ENCODE measurements at places on chromosomes 12 and 14.

GRCh38 chr14:93527203-93527607, 96.5 kb downstream of the UNC79 start:
- DNase-seq = no peak

- DNase-seq = no peak
These were observed 318.2 kb downstream of the TMEM117 start for GRCh38 chr12:44154128-44154527.

- no peak for DNase-seq
These were observed 19.5 kb downstream of the TAMALIN start for GRCh38 chr12:52026263-52026662.

DNA sequence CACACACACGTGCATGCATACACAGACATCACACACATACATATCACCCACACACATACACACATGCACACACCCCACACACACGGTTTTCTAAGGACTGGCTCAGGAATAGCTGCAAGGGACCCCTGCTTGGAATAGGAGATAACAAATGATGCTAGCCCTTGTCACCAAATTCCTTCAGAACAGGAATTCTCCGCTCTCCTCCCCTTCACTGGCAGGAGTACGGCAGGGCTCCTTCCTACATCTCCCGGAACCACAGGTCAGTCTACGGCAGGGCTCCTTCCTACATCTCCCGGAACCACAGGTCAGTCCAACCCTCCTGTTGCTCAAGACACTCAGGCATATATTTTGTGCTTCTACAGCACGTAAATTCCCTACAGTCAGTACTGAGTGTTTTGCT, 23.9 kb downstream of the PHLDA1 start:
- DNase-seq = no peak

GRCh38 chr14:51328772-51329353, 88.8 kb downstream of the TMX1 start:
- DNase-seq = no peak

DNA sequence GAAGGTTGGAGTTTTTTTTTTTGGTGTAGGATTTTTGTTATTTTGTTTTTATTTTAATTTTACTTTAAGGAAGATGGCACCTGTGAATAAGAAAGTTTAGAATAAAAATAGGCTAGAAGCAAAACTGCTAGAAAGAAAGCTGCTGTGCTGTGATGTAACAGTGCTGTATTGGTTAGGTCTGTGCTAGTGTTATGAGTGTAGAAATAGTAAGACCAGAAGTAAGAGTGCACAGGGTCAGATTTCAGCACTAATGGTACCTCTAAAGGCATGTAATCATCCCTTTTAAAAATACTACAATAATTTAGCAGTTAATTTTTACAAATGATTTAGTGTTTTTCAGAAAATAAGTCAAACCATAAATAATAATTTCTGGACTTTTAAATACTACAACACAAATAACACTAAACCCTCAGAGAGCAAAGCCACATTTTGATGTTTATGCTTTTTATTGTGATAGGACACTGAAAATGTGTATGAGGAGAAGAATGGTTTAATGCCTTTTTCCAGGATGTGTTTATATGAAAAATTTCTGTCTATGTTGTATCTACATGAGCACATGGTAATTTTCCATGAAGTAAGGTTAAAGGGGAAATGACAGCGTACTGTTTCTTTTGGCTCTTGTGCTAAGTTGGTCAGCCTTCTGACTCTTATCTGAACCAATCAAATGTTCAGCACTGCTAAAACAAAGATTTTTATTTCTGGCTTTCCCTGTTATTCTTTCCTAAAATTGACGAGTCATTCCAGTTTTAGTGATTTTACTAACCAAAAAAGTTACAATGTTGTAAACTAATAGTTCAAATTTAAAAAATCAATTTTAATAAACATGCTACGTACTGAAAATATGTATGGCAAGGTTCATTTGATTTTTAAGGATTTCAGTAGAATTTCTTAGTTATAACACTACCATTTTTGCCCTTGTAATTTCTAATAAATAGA, 96.1 kb downstream of the PPHLN1 start:
- no peak for DNase-seq

GRCh38 chr14:65440230-65440629, 27.7 kb downstream of the FUT8 start:
- no peak for DNase-seq

GRCh38 chr14:96090441-96091148, 51.4 kb downstream of the C14orf132 start:
- DNase-seq = no peak

DNA sequence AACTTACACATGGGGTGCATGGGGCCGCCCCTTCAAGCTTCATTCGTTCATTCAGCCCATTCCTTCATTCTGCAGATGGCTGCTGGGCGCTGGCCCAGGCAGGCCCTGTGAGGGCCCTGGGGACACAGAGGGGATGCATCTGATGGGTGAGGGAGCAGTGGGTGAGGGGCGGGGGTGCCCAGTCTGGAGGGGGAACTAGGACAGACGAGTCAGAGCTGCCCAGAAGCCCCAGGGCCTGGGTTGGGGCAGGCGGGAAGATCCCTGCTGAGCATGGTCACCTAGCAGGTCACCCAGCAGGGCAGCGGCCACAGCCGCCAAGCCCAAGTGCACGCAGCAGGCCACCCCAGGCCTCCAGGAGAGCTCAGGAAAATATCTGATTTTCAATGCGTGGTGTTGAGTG, 14.1 kb downstream of the TRMT61A start:
- DNase-seq = no peak

DNA sequence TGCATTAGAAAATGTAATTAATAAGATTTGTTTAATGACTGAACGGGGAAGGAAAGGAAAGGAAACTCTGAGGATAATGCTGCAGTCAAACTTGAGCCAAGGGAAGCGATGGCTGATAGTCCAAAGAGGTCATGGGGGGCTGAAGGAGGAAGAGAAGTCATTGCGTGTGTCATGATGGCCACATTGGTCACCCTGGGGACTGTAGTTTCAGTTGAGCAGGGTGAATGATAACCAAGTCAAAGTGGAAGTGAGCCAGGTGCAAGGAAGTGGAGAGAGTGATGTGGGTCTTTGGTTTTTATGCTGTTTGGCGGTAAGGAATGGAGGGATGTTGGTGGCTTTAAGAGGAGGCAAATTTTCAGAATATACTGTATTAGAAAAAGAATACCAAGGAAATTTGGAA, 21.6 kb downstream of the C12orf75 start:
- DNase-seq = no peak

DNA sequence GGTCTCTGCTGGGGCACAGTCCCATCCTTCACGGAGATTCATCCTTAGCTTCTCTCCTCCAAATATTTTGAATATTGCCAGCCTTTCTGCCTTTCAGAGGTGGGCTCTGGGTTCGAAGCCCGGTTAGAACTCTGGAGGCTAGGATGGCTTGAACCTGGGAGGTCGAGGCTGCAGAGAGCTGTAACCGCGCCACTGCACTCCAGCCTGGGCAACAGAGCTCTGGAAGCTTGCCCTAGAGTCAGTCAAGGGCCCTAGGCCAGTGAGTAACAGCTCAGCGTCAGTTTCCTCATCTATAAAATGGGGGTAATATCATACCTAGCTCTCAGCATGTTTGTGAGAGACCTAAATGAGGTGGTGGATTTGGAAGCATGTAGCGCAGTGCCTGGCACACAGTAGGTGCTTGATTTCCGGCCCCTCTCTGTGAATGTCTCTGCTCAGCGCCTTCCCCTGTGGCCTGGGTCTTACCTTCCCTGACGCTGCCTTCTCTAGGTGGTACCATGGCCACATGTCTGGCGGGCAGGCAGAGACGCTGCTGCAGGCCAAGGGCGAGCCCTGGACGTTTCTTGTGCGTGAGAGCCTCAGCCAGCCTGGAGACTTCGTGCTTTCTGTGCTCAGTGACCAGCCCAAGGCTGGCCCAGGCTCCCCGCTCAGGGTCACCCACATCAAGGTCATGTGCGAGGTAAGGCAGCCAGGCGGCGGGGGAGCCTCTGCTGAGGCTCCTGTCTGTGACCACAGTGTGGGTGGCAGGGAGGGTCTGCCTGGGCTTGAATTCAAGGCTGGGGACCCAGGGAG, 3.4 kb downstream of the PTPN6 start:
- DNase-seq = no peak

GRCh38 chr14:35416108-35416750, 11.7 kb upstream of the NFKBIA start:
- peak; percentile 75 for DNase-seq

DNA sequence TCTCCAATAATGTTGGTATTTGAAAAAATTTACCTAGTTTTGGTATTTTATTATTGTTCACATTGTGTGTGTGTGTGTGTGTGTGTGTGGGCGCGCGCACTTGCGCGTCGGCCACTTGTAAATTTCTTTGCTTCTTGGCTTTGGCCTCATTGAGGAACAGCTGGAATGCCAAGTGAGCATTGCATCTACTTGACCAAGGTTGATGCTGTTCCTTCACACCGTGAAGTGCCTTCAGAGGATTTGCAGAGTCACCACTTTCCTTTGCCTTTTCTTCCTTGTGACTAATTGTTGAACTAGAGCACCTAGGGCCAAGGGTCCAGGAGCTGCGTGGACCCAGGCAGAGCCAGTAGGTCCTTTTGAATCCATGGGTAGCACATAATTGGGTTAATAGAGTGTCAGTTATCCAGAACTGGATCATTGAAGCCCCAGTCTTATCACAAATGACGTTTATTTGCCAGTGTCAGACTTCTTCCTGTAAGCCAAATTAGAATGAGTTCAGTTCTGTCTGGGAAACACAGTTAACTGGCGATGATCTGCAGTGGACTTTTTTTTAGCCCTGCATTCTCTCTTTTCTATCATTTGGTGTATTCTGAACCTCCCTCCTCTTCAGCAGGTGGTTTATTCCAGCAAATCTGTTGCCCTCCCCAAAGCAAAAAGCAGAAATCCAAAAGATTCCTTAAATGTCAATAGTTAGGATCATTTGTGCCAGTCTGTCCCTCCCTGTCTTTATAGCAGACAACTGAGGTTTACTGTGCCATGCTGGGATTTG, 2.6 kb downstream of the PPP2R5C start:
- no peak for DNase-seq

DNA sequence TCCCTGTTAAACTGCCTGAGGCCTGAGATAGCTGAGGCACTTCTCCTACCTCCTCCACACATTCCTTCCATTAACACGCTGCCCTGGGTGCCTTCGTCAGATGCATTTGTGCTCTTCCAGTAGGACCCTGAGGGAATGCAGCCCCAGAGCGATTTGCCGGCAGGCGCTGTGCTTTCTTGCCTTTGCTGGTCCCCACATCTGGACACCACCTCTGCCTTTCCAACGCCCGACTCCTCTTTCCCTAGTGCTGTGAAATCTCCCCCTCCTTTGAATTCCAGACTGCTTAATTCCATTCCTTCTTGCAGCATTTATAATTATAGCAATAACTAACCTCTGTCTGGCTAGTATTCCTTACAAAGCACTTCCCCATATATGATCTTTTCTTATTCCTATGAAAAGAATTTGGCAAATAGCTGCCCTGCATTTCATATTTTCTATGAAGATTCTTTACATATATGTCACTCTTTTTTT, 88.4 kb downstream of the C12orf75 start:
- no peak for DNase-seq

- peak; percentile 93 for DNase-seq
These were observed 13.0 kb upstream of the UBC start for GRCh38 chr12:124927201-124928094.

DNA sequence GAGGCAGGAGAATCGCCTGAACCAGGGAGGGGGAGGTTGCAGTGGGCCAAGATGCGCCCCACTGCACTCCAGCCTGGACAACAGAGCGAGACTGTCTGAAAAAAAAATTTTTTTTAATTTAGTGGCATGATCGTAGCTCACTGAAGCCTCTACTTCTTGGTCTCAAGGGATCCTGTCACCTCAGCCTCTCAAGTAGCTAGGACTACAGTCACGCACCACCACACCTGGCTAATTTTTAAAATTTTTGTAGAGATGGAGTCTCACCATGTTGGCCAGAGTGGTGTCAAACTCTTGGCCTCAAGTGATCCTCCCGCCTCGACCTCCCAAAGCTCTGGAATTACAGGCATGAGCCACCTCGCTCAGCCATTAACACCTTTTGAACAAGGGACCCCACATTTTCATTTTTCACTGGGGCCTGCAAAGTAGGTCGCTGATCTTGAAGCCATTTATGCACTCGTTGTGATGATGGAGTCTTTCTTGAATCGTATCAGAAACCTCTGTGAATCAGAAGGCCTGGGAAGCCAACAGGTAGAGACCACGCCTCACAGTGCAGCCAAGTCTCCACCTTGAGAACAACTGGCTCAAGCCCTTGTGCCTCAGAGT, 5.9 kb downstream of the HCAR1 start:
- no peak for DNase-seq

- peak; percentile 43 for DNase-seq
These were observed 24.6 kb upstream of the UBC start for GRCh38 chr12:124939079-124939420.

GRCh38 chr12:7610006-7610405, 55.7 kb downstream of the APOBEC1 start:
- DNase-seq = no peak

GRCh38 chr12:76871742-76872141, 7.1 kb downstream of the CSRP2 start:
- DNase-seq = no peak

- DNase-seq = no peak
These were observed 111.4 kb downstream of the EPS8 start for GRCh38 chr12:15677726-15678201.

- DNase-seq = no peak
These were observed 179.3 kb upstream of the TMEM260 start for GRCh38 chr14:56400109-56400825.

GRCh38 chr12:22800332-22800731, 175.4 kb downstream of the ETNK1 start:
- DNase-seq = no peak

DNA sequence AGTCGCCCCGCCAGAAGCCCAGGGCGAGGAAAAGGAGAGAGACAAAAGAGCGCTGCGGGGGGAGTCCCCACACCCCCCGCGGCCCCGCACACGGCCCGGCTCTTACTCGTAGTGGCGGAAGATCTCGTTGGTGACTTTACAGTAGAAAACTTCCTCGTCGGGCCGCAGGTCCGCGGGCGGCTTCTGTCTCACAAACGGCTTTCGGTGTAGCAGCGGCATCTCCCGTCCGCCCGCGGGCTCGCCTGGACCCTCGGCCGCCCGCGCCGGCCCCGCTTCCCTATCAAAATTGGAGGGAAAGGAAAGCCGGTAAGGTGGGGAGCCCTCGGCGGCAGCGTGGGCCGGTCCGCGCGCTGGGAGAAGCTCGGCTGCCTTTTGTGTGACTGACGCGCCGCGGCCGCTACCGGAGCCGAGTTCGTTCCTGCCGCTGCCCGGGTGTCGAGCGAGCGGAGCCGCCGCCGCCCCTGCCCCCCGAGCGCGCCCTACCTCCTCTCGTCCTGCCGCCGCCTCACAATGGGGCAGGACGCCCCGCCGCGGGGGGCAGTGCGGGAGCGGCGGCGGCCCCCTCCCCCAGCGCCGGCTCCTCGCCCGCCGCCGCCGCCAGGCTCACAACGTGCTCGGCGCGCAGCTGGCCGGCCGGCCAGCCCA, 652 bp downstream of the BAZ1A start:
- peak; percentile 22 for DNase-seq

- no peak for DNase-seq
These were observed 14.8 kb downstream of the BATF start for GRCh38 chr14:75537071-75537470.
